ENCODE measurements at places on chromosomes 13 and 19. TPM values are rescaled to one million over a fixed set of nuclear protein-coding genes. Genes with fewer than 3 reads are reported as not detected.
A peak's percentile ranks its signal among the peaks of the same experiment; 100 is the strongest.

PINLYP gene
- total RNA-seq = 4.4 TPM

PEAK3 gene
- total RNA-seq = 0.88 TPM

KCNN4 gene
- 72.3 TPM for total RNA-seq

- peaks cover 9% of the 10 kb centered on the region for H3K27me3 ChIP-seq
- H3K4me3 ChIP-seq = peak overlapping the region; percentile 59
- no peaks in the 10 kb centered on the region for H3K36me3 ChIP-seq
- peak; percentile 86 for DNase-seq
These were observed 154.9 kb downstream of the TM9SF2 start for GRCh38 chr13:99656092-99656745.

GRCh38 chr19:11091703-11092153 lies 2.5 kb downstream of the LDLR start:
- DNase-seq = peak; percentile 69
- peaks cover 55% of the 10 kb centered on the region for H3K4me1 ChIP-seq
- H3K4me3 ChIP-seq = peak overlapping the region; percentile 96
- H3K27ac ChIP-seq = peak overlapping the region; percentile 97
- H3K36me3 ChIP-seq = peaks cover 58% of the 10 kb centered on the region
- no peaks in the 10 kb centered on the region for H3K27me3 ChIP-seq

- no peak overlapping the region for H3K27ac ChIP-seq
- no peak for DNase-seq
- H3K27me3 ChIP-seq = peaks cover 22% of the 10 kb centered on the region
- no peaks in the 10 kb centered on the region for H3K36me3 ChIP-seq
These were observed 4.9 kb downstream of the SLC7A10 start for GRCh38 chr19:33220735-33221134.

DNA sequence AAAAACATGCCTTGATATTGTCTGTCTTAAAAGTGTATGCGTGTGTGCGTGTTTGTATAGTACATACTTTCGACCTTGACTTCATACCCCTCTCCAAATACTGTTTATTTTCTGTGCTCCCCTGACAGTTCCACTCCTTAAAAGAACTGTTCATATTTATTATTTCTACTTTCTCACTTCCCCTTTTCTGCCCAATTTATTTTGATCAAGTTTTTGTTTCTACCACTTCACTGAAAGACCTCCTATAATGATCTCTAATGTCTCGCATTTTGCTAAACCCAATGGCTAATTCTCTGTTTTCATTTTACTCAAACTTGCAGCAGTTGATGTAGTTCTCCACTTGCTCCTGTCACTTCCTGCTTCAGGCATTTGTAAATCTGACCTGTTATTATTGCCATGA lies 426.1 kb upstream of the KLF12 start:
- no peak for DNase-seq
- H3K4me3 ChIP-seq = no peak overlapping the region

DNA sequence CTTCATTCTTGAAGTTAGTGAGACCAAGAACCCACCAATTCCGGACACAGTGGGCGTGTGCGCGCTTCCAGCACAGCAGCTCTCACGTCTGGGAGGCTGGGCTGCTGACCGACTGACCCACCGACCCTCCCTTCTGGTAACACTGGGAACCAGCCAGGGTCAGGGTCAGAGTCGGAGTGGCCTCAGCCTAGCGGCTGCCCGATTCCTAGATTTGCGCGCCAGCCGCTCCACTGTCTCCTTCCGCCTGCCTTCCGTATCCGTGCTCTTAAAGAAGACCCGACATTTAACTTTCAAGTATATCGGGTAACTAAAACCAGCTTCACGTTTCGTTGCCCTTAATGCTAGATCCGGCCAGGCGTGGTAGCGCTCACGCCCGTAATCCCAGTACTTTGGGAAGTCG lies 41.1 kb downstream of the SERP2 start:
- H3K27me3 ChIP-seq = peaks cover 4% of the 10 kb centered on the region
- no peaks in the 10 kb centered on the region for H3K4me1 ChIP-seq

DNA sequence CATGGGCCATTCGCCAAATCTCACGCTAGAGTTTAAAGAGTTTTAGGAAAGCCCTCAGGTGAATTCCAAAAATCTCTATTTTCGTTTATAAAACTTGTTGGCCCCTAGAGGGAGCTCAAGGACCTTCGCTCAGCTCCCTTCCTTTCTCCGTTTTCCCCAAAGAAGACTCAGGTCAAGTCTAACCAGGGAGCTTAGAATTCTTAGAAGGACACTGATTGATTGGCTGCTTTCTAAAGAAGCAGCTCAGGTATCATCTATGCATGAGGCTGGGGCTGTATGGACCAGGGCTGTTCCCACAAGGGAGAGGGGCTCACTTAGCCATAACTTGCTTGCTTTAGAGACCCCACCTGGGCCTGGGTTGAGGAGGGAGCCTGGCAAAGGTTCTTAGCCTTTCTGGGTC lies 20.5 kb downstream of the DZIP1 start:
- H3K27me3 ChIP-seq = peaks cover 19% of the 10 kb centered on the region
- H3K4me3 ChIP-seq = no peak overlapping the region
- H3K36me3 ChIP-seq = no peaks in the 10 kb centered on the region
- no peak for DNase-seq
- H3K4me1 ChIP-seq = no peaks in the 10 kb centered on the region
